Stimulated activated naive CD4-positive, alpha-beta T cell treated with Interleukin-2 at 50 U/mL for 16 hours (primary cell): ENCODE measurements at places on chromosomes 7 and 10.

GRCh38 chr10:52419281-52419680, 105.2 kb downstream of the DKK1 start:
- DNase-seq: no peak

DNA sequence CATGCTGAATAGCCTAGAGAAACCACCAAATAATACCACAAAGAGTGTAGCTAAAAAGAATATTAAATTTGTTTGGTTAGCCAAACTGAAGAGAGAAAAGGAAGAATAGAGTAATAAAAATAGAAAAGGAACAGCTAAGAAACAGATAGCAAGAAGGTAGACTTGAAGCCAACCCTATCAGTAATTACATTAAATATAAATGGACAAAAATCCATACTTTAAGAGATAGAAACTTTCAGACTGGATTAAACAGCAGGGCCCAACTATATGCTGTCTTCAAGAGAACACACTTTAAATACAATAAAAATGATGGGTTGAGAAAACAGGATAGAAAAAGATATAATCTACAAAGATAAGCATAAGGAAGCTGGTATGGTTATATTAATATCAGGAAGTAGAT, 31.2 kb downstream of the IL2RA start:
- DNase-seq: no peak

GRCh38 chr10:91924212-91925021, 847 bp downstream of the BTAF1 start:
- DNase-seq: no peak

GRCh38 chr10:61749291-61749690, 86.6 kb downstream of the CABCOCO1 start:
- no peak for DNase-seq

DNA sequence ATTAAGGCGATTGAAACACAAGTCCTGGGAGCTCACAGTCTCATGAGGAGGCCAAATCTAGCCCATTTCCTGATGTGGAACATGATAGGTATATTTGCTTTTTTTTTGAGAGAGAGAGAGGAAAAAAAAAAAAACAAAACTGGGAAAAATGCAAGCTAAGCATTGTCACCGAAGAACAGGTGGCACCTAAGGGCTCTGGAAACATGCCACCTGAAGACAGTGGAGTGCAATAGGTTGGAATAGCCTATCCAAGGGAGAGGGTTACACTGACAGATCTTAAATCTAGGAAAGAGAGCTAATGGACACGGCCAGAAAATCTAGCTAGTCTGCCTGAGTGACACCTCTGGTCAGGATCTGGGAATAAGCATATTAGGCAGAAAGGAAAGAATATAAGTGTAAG, 110.2 kb downstream of the SRI start:
- DNase-seq: no peak

GRCh38 chr10:48504141-48504885, 100.6 kb downstream of the ARHGAP22 start:
- no peak for DNase-seq
